ENCODE measurements at places on chromosomes 2 and 18.
A peak's percentile ranks its signal among the peaks of the same experiment; 100 is the strongest.

DNA sequence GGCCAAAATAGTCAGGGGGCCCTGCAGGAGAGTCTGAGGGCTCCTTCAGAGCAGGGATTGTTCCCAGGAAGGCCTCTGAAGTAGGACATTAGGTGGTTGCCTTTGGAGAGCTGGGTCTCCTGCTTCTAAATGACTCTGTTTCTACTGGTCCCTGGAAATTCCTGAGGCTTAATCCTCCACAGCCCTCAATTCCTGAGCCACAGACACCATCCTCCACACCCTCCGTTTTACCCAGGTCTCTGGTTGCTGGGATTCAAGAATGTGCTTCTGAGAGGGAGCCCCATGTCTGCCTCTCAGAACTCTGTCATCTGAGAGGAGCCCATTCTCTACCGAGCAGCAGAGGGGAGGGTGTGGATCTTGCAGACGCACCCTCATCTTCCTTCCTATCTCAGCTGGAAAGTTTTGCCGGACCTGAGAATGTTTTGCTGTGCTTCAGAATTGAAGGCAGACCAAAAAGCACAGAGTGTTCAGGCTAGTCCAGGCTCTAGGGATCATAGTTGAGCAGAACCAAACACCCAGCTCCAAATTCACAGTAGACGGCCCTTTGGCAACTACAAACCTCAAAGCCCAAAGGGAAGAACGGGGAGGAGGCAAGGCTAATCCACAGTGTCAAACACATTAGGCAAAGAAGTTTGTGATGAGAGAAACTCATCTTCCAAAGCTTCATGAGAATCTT is 8.1 kb downstream of the VIT start:
- no peaks in the 10 kb centered on the region for H3K4me1 ChIP-seq
- H3K4me3 ChIP-seq: no peak overlapping the region
- no peaks in the 10 kb centered on the region for H3K36me3 ChIP-seq

GRCh38 chr2:227191367-227191766 is 26.9 kb downstream of the COL4A3 start:
- no peak overlapping the region for H3K27ac ChIP-seq
- H3K4me3 ChIP-seq: no peak overlapping the region
- no peaks in the 10 kb centered on the region for H3K4me1 ChIP-seq
- peaks cover 8% of the 10 kb centered on the region for H3K27me3 ChIP-seq
- no peaks in the 10 kb centered on the region for H3K36me3 ChIP-seq

- peak; percentile 43 for DNase-seq
- H3K27me3 ChIP-seq: no peaks in the 10 kb centered on the region
- H3K27ac ChIP-seq: peak overlapping the region; percentile 29
- H3K36me3 ChIP-seq: peaks cover 14% of the 10 kb centered on the region
- H3K4me1 ChIP-seq: peaks cover 51% of the 10 kb centered on the region
- H3K4me3 ChIP-seq: no peak overlapping the region
Observed at GRCh38 chr2:26770986-26771586, 7.0 kb downstream of the SLC35F6 start.

DNA sequence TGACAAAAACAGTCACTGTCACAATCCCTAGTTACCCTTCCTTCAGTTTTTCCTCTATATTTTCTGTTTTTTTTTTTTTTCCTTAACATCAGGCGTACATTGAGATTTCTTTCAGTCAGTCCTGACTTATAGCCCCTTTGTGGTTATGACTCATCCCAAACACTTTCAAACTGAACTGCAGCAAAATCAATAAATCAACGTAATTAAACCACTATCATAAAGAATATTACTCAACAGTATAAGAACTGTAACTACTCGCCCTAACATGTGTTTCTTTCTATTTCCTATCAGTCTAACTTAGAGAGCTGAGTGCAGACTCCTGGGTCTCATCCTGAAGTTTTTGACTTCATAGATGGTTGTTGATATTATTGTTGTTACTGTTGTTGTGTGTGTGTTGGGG is 523.5 kb downstream of the LRRTM4 start:
- H3K4me1 ChIP-seq: no peaks in the 10 kb centered on the region
- H3K4me3 ChIP-seq: no peak overlapping the region
- no peak overlapping the region for H3K27ac ChIP-seq
- no peak for DNase-seq

GRCh38 chr2:214536625-214537024 is 125.8 kb downstream of the VWC2L start:
- no peaks in the 10 kb centered on the region for H3K4me1 ChIP-seq
- H3K27ac ChIP-seq: no peak overlapping the region
- no peaks in the 10 kb centered on the region for H3K27me3 ChIP-seq
- no peak overlapping the region for H3K4me3 ChIP-seq
- DNase-seq: no peak
- no peaks in the 10 kb centered on the region for H3K36me3 ChIP-seq

DNA sequence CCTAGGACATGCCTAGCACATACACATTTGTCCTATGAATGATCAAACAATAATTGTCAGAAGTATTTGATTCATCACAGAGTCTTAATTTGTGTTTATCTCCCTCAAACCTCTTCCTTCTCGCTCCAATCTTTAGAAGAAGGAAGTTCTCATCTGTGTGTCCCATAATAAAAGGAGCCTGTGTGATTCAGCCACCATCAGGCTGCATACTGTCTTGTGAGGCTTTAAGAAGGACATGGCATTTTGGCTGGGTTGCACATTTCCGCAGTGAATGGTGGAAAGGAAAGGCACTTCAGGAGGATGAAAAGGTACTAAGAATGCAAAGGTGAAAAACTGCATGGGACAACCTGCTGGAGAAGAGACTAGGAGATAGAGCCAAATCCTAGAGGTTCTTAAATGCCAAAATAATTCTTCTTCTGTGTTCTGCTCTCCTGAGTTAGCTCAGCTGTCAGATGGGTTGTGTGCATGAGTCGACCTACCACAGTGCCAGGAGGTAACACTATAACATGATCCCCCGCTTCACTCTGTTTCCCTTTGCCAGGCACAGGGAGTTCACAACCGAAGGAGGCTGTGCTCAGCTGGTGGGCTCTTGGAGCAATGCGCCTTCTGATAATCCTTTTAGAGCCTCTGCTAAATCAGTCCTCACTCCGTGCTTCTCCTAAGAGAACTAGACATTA is 120.1 kb downstream of the IRS1 start:
- peaks cover 4% of the 10 kb centered on the region for H3K27me3 ChIP-seq
- no peaks in the 10 kb centered on the region for H3K4me1 ChIP-seq
- H3K27ac ChIP-seq: no peak overlapping the region
- H3K4me3 ChIP-seq: no peak overlapping the region
- H3K36me3 ChIP-seq: no peaks in the 10 kb centered on the region
- no peak for DNase-seq

DNA sequence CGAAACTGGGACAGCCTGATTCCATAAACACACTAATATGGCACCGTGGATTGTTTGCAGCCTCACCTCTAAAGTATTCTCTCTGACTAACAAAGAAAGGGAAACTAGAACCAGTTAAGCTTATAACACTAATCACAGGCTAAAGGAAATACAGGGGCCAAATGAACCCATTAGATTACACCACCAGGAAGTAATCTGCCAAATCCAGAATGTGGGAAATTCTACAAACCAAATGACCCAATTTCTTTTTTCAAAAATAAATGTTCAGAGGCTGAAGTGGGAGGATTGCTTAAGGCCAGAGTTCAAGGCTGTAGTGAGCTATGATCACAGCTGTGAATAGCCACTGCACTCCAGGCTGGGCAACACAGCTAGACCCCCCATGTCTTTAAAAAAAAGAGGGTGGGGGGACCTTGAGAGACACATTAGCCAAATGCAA is 1.5 kb upstream of the MPPE1 start:
- H3K4me1 ChIP-seq: peaks cover 29% of the 10 kb centered on the region
- DNase-seq: no peak
- H3K27ac ChIP-seq: no peak overlapping the region
- no peaks in the 10 kb centered on the region for H3K27me3 ChIP-seq
- H3K4me3 ChIP-seq: peak overlapping the region; percentile 12

DNA sequence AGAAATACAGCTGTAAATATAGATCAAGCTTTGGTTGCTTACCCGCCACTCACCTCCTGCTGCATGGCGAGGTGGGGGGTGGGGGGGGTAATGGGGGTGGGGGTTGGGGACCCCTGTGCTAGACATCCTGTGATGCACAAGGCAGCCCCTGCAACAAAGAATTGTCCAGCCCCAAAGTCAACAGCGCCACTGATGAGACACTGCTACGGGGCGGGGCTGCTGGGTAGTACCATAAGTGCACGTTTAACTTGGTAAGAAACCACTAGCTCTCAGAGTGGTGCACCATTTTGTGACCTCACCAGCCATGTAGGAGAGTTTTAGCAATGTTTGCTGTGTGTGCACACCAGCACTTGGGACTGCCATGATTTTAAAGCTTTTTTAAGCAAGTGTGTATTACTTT is 40.3 kb downstream of the SNORC start:
- DNase-seq: no peak
- H3K36me3 ChIP-seq: no peaks in the 10 kb centered on the region
- no peak overlapping the region for H3K4me3 ChIP-seq
- H3K27ac ChIP-seq: no peak overlapping the region
- peaks cover 18% of the 10 kb centered on the region for H3K27me3 ChIP-seq
- H3K4me1 ChIP-seq: no peaks in the 10 kb centered on the region

- peaks cover 39% of the 10 kb centered on the region for H3K27me3 ChIP-seq
- H3K4me1 ChIP-seq: no peaks in the 10 kb centered on the region
- H3K4me3 ChIP-seq: no peak within 1 kb of the TSS
- no peak for DNase-seq
Observed at GRCh38 chr2:219309278-219309677, at the start of gene PTPRN. PTPRN (minus strand) TSS chr2:219309401; CDS start chr2:219309332, 69 bp downstream.

Measured in activated naive CD4-positive, alpha-beta T cell treated with anti-CD3 and anti-CD28 coated beads, Interleukin-2, amount 10 ng/mL, durations not matched to agents 7 days and 5 days (primary cell).